Testis (tissue), 5 donors: ENCODE measurements at places on chromosomes 13 and 19.
A peak's percentile ranks its signal among the peaks of the same experiment; 100 is the strongest.

GRCh38 chr19:56106397-56106849, 14.7 kb downstream of the ZNF787 start:
- no peak overlapping the region for H3K27ac ChIP-seq
- no peak for DNase-seq
- H3K36me3 ChIP-seq: no peaks in the 10 kb centered on the region
- peaks cover 61% of the 10 kb centered on the region for H3K4me1 ChIP-seq
- no peaks in the 10 kb centered on the region for H3K27me3 ChIP-seq

DNA sequence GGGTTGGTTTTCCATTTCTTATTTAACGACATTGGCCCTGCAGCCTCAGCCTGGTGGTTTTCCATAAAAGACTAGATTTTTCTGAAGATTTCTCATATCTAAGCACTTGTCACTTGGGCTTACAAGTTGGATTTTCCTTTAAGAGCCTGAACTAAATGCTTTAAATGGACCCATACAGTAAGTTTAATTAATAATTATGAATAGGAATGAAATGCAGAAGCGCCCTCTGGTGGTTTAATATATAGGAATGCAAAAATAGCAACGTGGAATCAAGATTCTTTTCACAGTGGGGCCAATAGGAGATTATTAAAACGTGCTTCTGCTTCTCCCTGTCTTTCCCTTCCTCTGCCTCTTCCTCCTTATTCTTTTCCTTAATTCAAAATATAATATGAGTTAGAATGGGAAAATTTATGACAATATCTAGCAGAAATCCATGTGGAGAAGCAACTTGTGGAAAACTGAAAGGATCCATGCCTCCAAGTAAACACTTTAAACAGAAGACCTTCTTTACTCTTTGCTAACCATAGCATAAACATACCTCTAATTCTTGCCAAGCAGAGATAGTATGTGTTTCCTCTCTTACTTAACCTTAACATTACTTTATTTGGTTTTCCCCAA, 324.0 kb downstream of the GPC5 start:
- H3K27me3 ChIP-seq: no peaks in the 10 kb centered on the region
- no peak overlapping the region for H3K27ac ChIP-seq
- no peak overlapping the region for H3K4me3 ChIP-seq
- no peak for DNase-seq
- no peaks in the 10 kb centered on the region for H3K36me3 ChIP-seq

DNA sequence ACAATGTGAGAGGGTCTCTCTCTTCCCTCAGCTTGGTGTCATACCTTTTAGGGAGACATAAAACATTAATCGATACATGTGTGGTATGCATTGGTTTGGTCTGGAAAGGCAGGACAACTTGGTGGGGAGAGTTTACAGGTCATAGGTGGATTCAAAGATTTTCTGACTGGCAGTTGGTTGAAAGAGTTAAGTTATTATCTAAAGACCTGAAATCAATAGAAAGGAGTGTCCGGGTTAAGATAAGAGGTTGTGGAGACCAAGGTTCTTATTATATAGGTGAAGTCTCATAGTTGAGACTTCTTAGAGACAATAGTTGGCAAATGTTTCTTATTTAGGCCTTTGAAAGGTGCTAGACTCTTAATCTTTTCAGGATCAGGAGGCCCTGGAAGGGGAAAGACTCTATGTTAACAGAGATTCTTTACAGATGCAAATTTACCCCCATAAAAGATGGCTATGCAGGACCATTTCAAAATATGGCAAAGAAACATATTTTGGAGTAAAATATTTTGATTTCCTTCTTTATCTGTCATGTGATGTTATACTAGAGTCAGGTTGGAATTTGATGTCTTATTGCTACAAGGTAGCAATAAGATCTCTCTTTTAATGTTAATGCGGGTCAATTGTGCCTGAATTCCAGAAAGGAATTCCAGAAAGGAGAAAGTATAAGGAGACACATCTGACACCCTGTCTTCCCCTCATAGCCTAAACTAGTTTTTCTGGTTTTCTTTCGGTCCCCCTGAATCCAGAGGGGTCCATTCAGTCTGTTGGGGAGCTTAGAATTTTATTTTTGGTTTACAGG, 59.2 kb upstream of the RCBTB2 start:
- H3K27me3 ChIP-seq: no peaks in the 10 kb centered on the region
- H3K4me3 ChIP-seq: no peak overlapping the region
- DNase-seq: no peak
- no peaks in the 10 kb centered on the region for H3K36me3 ChIP-seq

DNA sequence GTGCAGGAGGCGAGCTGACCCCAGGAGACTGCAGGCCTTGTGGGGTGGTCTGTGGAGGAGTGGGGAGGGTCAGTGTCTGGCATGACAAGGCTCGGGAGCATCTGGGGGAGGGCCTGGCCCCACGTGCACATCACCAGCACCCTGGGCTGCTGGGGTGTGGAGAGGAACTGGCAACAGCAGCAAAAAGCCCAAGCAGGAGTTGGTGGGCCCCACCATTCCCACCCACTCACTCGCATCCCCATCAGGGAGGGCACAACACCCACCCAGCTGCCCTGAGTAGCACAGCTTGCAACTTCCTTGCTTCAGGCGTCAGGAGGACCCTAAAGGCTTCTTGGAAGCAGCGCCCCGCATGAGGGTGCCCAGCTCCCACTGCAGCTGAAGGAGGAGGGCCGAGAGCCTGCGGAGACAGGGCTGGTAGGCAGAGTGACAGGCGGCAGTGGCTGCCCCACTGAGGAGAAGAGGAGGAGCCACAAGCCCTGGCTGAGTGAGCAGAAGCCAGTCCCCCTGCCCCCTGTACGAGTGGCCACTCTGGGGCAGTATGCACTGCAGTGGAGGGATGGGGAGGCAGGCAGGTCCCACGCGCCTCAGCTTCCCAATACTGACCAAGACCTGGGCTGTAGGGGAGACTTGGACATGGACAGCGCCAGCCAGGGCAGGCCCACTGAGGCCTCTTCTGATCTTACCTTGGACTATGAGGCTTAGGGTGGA, 26.5 kb downstream of the ELL start:
- no peak overlapping the region for H3K4me3 ChIP-seq
- no peaks in the 10 kb centered on the region for H3K27me3 ChIP-seq
- peaks cover 78% of the 10 kb centered on the region for H3K4me1 ChIP-seq
- H3K27ac ChIP-seq: peak overlapping the region; percentile 91

GRCh38 chr13:85417807-85418206, 381.4 kb downstream of the SLITRK6 start:
- no peaks in the 10 kb centered on the region for H3K36me3 ChIP-seq
- no peaks in the 10 kb centered on the region for H3K4me1 ChIP-seq
- no peak overlapping the region for H3K27ac ChIP-seq
- H3K4me3 ChIP-seq: no peak overlapping the region
- DNase-seq: no peak

DNA sequence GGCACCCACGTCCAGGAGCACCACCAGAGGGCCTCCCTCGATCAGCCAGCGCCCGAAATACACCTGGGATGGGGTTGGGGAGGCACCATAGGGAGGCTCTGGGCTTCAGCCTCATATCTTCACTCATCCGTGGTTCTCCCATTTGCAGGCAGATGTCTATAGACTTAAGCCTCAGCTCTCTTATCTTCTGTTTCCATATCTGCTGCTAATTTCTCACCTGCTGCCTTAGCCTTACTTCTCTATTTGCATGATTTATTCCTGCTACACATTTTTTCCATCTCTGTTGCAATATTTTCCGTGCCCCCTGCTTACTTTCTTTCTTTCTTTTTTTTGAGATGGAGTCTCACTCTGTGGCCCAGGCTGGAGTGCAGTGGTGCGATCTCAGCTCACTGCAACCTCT, 5.8 kb downstream of the GYS1 start:
- no peaks in the 10 kb centered on the region for H3K36me3 ChIP-seq
- H3K4me3 ChIP-seq: no peak overlapping the region
- no peak for DNase-seq
- no peaks in the 10 kb centered on the region for H3K27me3 ChIP-seq

- H3K4me3 ChIP-seq: no peak overlapping the region
- no peak overlapping the region for H3K27ac ChIP-seq
- DNase-seq: no peak
- no peaks in the 10 kb centered on the region for H3K27me3 ChIP-seq
Measured at GRCh38 chr13:64871742-64872141, 2358.4 kb downstream of the PCDH9 start.

DNA sequence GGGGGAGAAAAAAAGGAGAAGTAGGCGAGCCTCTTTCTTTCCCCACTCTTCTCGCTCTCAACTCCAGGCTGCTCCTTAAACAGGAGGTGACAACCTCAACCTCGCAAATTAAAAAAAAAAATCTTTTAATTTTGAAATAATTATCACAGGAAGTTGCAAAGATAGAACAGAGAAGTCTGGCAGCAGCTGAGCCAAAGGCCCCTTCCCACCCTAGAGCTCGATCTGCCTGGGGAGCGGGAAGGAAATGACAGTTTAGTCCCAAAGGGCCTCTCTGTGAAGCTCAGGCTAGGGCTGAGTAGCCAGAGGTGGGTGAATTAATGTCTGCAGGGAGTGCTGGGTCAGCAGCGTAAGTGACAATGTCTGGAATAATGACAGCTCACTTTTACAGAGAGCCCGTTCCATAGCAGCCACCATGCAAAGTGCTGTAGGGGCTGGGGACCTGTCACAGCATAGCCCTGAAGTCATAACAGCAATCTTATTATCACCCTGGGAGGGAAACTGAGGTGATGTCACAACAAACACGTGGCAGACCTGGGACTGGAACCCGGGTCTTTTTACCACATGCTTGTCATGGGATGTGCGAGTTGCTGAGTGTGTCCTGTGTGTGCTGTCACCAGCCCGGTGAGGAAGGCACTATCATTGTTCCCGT, 8.8 kb upstream of the CD22 start:
- H3K27me3 ChIP-seq: no peaks in the 10 kb centered on the region
- no peak overlapping the region for H3K4me3 ChIP-seq
- no peak for DNase-seq
- H3K27ac ChIP-seq: no peak overlapping the region

GRCh38 chr13:48490241-48490640, 42.6 kb downstream of the RCBTB2 start:
- H3K27ac ChIP-seq: no peak overlapping the region
- no peaks in the 10 kb centered on the region for H3K4me1 ChIP-seq
- DNase-seq: no peak
- no peaks in the 10 kb centered on the region for H3K27me3 ChIP-seq
- H3K4me3 ChIP-seq: no peak overlapping the region

DNA sequence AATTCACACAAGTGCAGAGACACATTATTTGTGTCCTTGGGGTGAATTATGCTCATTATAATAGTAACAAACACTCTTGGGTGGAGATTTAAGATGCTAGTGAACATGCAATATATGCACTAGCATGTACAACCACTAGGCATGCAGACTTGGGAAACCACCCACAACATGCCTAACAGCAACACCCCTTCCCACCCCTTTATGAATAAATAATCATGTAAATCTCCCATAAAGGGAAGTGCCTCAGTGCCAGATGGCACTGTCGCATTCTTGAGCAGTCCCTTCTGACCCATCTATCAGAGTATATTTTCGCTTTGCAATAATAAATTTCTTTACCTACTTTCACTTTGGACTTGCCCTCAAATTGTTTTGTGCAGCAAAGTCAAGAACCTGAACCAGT, 1362.2 kb downstream of the OLFM4 start:
- H3K27ac ChIP-seq: no peak overlapping the region
- H3K4me1 ChIP-seq: no peaks in the 10 kb centered on the region
- no peaks in the 10 kb centered on the region for H3K27me3 ChIP-seq
- no peak for DNase-seq
- no peak overlapping the region for H3K4me3 ChIP-seq

DNA sequence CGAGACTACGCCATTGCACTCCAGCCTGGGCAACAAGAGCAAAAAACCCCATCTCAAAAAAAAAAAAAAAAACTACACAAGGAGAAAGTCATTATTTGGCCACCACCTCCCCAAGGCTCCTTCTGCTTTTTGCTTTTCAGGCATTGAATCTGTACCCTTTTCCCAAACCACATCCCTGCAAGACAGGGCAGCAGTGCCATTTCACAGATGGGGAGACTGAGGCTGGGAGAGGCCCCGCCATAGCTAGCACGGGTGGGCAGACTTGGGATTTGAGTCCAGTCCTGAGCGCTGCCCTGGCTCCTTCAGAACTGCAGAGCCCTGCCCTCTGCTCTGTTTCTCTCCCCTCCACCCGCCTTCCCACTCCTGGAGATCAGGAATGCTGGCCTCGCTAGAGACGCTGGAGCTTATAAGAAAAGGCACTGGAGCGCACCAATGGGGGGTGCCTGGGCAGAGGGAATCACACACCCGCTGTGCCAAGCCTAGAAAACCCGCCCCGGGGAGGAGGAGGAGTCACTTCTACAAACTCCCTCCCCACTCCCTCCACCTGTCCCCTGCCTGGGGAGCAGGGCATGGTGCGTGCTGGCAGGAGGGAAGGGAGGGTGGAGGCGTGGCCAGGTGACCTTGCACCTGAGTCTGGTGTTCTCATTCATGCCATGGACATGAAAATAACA, 17.6 kb downstream of the TJP3 start:
- no peak for DNase-seq
- H3K4me3 ChIP-seq: no peak overlapping the region
- H3K27ac ChIP-seq: no peak overlapping the region
- no peaks in the 10 kb centered on the region for H3K27me3 ChIP-seq
- H3K4me1 ChIP-seq: no peaks in the 10 kb centered on the region

DNA sequence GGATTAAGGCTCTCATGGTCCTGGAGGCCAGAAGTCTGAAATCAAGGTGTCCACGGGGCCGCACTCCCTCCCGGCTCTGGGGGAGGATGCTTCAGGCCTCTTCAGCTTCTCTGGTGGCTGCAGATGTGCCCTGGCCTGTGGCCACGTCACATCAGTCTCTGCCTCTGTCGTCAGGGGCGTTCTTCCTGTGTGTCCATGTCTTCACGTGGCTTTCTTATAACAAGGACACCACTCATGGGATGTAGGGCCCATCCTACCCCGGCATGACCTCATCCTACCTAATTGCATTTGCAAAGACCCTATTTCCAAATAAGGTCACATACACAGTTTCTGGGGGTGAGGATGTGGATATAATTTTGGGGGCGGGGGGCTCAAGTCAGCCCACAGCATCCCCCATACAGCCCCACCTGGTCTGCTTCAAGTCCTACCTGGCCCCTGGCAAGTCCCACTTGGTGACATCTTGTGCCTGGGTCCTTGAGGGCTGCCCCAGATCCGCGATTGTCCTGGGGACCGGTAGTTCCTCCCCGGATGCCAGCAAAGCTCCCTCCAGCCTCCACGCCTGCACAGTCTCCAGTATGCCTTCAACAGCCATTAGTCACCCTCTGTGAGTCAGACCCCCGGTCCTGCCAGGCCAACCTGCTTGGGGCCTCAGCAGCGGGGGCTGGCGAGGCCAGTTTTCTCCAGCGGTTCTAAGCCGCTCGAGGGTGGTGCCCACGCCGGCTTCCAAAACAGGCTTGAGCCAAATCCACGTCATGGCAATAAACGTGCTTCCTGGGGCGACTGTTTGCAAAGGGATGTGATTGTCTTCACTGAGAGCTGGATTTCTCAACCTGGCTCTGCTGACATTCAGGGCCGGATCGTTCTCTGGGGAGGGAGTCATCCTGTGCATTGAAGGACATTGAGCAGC, 32.2 kb downstream of the MYO9B start:
- peak overlapping the region; percentile 73 for H3K27ac ChIP-seq
- peak; percentile 29 for DNase-seq
- H3K27me3 ChIP-seq: no peaks in the 10 kb centered on the region
- peaks cover 32% of the 10 kb centered on the region for H3K4me1 ChIP-seq

- DNase-seq: peak; percentile 18
- H3K27me3 ChIP-seq: no peaks in the 10 kb centered on the region
- no peak overlapping the region for H3K4me3 ChIP-seq
- H3K4me1 ChIP-seq: peaks cover 41% of the 10 kb centered on the region
Measured at GRCh38 chr13:31045286-31046081, 113.0 kb downstream of the TEX26 start.
